ENCODE measurements at places on chromosomes 1 and 21.
A peak's percentile ranks its signal among the peaks of the same experiment; 100 is the strongest.

DNA sequence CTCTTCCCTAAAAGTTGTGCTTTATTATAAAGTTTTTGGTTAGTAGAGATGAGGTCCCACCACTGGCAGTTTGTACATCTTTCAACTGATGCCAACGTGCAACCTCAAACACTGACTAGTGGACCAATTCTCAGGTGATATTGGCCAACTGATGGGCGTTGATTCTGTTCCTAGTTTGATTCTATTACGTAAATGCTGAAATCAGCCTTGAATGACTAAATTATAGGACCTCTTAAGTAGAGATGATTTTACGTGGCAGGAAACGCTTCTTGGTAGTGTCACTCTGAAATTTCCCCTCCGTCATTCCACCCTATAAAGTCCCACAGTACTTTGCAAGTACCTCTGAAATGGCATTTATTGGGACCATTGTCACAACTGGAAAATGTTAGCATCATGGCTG, 8.8 kb upstream of the FNDC7 start:
- no peak for DNase-seq

- DNase-seq: peak; percentile 58
Measured at GRCh38 chr1:35577071-35577998, 4.2 kb downstream of the TFAP2E start.

DNA sequence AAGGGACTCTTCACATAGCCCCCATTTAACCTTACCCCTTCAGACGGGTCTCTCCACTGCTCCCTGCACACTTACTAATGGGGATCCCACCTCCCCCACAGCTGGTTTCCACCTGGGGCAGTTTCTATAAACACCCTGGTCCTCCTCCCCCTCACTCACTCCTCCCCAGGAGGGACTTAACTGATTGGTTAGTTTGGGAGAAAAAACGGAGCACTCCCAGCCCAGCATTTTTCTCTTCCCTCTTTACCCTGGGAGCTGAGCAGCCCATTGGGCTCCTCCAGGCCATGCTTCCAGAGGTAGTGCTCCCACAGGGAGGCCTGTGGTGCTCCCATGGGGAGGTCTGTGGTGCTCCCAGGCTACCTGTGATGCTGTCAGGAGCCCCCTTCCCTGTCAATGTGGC, 93.7 kb downstream of the MIS18A start:
- DNase-seq: no peak

GRCh38 chr1:161869291-161869690, 103.2 kb downstream of the ATF6 start:
- no peak for DNase-seq

DNA sequence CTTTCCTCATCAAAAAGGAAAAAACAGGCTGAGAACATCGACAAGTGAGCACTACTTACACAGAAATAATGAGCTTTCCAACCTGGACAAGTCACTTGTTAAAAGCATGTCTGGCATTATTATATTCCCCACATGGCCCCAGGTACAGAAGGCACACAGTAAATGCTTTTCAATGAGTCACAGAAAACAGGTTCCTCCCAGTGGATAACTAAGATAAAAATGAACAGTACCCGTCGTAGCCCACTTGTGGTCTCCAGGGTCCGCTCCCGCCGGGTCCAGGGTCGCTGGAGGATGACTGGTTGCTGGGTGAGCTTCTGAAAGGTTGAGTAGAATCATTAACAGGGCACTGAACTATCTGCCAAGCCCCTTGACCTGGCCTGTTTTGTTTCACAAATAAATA, 186.6 kb downstream of the SIPA1L2 start:
- no peak for DNase-seq

All from stimulated activated CD4-positive, alpha-beta T cell treated with anti-CD3 and anti-CD28 coated beads, Interleukin-2, amount 100 ng/mL, for 24 hours (primary cell).